ENCODE measurements at places on chromosomes 3 and 15.
A peak's percentile ranks its signal among the peaks of the same experiment; 100 is the strongest.

GRCh38 chr15:63107895-63108546 lies 13.6 kb upstream of the LACTB start:
- no peak for DNase-seq

DNA sequence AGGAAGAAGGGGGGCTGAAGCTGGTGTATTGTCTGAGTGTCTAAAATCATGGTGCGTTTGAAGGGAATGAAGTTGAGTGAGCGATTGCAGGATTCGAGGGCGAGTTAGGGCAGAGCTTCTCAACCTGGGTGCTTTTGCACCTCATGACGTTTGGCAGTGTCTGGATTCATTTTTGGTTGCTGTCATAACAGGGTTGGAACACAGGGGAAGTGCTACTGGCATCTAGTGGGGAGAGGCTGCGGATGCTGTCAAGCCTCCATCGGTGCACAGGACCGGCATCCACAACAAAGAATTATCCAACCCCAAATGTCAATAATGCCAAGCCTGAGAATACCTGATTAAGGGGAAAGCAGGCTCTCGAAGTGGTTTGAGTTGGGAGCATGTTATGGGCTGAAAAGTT lies 120.0 kb downstream of the SLCO3A1 start:
- peak; percentile 6 for DNase-seq

DNA sequence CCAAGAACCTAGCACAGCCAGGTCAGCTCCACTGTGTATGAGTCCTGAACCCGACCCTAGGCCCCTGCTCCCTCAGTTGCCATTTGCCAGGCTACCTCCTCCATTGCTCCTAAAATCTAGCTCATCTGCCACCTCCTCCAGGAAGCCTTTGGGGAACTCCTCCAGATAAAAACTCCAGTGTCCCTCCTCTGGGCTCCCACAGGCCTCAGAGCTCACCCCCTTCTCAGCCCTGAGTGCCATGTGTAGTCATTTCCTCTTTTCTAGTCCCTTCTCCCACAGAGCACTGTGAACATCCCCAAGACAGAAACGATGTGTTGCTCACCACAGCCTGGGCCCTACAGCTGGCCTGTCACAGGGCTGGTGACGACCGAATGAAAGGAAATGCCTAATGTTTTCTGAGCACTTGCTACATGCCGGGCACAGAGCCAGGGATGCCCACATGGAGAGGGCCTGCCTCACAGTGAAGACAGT lies 61.0 kb downstream of the IQSEC1 start:
- no peak for DNase-seq

- DNase-seq = no peak
These were observed 207.1 kb downstream of the LRRN1 start for GRCh38 chr3:4006288-4006687.

- DNase-seq = no peak
These were observed 640.6 kb upstream of the DPPA4 start for GRCh38 chr3:109977897-109978296.
